ENCODE measurements at places on chromosomes 5 and 9.
A peak's percentile ranks its signal among the peaks of the same experiment; 100 is the strongest.

DNA sequence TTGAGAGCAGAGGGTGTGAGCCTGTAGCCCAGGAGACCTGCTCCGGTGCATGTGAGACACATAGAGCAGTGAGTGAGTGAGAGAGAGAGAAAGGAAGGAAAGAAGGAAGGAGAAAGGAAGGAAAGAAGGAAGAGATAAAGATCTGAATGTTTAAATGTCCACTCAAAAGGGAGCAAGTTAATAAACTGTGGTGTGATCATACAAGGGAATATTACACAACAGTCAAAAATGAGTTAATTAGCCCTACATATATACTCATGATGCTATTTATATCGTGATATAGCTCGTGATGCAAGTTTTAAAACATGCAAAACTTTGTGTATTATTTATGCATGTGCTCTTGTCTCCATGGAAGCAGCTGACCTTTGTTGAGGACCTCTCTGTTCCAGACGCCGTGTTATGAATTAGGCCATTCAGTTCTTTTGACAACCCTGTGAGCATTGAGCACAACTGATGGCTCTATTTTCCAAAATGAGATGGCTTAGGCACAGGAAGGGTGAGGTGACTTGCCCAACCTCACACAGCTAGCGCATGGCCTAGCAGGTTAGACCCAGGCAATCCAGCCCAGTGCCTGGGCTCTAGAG is 70.6 kb downstream of the HMCN2 start:
- DNase-seq = no peak

DNA sequence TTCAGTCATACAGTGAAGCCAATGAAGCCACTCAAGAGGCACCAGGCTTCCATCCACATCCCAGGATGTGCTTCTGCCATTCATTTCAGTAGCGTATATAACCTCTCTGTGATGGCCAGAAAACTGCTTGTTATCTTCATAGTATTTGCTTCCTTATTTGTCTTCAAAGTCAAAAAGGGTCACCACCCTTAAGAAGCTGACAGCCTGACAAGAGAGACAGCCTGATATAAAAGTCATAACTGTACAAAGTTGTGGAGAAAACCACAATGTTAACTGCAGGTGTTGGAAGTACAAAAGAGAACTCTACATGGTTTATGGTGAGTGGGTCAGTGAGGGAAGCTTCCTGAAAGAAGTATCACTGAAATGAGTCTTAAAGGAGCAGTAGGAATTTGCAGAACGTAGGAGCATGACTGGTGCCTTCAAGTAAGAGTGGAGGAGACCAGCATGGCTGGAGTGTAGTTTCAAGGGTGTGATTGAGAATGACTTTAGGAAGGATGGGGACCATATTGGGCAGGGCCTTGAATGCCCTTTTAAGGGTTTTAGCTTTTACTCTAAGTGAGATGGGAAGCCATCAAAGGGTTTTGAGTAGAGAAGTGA is 33.7 kb downstream of the NIM1K start:
- DNase-seq = no peak

GRCh38 chr9:136455043-136456002 is 15.7 kb upstream of the INPP5E start:
- no peak for DNase-seq

DNA sequence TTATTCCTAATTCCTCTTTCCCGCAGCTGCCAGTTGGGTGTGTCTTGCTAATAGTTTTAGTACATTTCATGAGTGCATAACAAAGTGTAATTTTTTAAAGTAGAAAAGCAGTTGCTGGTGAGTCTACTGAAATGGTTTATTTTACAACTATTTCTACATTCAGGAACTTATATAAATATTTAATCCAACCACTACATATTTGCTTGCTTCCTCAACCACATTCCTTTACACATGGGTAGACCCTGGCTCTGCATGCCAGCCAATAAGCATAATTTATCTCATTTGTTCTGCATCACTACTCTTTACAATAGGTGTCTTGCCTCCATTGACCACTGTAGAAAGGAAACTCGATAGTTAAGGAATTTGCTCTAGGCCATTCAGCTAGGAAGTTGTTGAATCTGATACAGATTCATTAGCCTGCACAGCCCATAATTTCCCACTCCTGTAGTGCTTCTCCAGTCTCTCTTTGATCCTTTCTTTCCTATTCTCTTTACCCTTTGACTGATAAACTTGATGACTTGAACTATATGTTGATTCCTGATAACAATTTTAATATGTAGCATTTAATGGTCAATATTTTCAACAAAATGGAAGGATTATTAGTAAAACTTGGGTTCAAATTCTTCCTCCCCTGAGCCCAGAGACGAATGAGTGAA is 342.5 kb upstream of the ACTBL2 start:
- peak; percentile 7 for DNase-seq

GRCh38 chr5:88818296-88818695 is 64.7 kb downstream of the MEF2C start:
- no peak for DNase-seq

GRCh38 chr5:170474489-170475274 is 29.1 kb upstream of the KCNIP1 start:
- DNase-seq = no peak

GRCh38 chr5:6086871-6087270 is 291.5 kb downstream of the MED10 start:
- no peak for DNase-seq

DNA sequence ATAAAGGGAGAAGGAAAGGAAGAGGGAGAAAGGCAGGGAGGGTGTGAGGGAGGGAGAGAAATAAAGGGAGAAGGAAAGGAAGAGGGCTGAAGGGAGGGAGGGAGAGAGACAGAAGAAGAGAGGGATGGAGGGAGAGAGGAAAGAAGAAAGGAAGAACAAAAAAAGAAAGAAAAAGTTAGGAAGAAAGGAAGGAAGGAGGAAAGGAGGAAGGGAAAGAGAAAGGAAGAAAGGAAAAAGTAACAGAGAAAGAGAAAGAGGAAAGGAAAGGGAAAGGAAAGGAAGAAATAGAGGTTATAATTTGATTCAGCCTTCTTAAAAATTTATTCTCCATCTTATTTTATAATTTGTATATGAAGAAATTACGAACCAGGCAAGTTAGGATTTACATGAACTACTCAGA is 836.6 kb upstream of the C9orf72 start:
- DNase-seq = no peak

GRCh38 chr5:20020247-20020646 is 32.2 kb upstream of the CDH18 start:
- no peak for DNase-seq

DNA sequence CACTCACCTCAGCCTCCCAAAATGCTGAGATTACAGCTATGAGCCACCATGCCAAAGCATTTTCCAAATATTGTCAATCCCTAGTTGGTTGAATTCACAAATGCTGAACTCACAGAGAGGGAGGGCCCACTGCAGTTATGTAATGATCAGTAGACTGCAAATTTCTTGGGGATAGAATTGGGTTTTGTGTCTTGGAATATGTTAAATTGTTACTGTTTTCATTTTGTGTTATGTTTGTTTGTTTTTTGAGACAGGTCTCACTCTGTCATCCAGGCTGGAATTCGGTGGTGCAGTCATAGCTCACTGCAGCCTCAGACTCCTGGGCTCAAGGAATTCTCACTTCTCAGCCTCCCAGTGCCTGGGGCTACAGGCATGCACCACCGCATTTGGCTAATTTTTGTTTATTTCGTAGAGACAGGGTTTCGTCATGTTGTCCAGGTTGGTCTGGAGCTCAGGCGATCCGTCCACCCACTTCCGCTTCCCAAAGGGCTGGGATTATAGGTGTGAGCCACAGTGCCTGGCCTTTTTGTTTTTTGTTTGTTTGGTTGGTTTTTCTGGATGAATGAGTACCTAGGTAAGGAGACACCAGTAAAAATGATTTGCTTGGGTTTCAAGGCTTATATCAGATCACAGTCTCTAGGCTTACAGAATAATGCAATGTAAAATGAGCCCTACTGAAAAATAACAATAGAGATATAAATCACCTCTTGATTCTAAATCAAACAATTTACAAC is 31.5 kb upstream of the LMNB1 start:
- DNase-seq = no peak

DNA sequence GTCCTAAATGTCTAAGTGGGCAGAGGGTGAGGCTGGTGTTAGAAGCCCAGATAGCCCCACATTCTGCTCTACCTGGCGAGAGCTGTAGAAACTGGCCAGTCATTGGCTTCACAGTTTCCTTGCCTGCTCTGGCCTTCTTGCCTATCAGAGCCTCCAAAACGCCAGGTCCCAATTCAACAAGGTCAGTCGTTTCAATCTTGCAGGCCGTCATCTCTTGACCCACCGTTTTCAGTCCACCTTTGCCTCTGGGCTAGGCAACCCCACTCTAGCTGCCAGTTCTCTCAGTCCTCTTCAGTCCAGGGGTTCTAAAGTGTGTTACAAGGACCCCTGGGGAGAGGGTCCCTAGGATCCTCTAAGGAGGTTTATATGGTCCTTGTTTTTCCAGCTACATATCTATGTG is 20.0 kb upstream of the TIFAB start:
- DNase-seq = no peak

GRCh38 chr5:171477101-171477500 is 57.7 kb downstream of the FGF18 start:
- no peak for DNase-seq

DNA sequence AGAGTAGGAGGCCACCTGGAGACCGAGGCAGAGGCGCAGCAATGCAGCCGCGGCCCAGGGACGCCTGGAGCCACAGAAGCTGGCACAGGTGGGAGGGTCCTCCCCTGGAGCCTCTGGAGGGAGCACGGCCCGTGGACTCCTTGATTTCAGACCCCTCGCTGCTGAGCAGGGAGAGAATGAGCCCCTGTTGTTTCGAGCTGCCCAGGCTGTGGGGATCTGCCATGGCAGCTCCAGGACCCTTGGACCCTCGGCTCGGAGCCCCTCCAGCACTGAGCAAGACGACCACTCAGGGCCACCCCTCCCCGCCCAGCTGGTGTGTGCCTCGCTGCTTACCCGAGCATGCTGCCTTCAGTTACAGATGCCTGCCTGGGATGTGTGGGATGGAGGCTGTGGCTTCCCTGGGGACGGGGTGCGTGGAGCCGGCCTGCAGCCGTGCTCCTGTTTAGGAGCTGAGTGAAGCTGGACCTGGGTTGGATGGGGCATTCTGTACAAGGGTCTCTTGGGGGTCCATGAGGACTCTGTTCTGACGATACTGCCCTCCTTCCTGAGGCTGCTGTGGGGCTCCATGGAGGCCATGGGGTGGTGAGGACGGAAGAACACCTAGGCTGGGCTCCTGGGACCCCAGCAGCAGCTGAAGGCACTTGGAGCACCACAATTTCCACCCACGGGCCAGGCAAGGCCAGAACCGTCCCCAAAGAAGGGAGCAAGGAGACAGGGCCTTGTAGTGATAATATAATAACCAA is 115.1 kb upstream of the LPCAT1 start:
- DNase-seq = no peak

- no peak for DNase-seq
Observed at GRCh38 chr9:99605016-99605743, 216.5 kb upstream of the NR4A3 start.

DNA sequence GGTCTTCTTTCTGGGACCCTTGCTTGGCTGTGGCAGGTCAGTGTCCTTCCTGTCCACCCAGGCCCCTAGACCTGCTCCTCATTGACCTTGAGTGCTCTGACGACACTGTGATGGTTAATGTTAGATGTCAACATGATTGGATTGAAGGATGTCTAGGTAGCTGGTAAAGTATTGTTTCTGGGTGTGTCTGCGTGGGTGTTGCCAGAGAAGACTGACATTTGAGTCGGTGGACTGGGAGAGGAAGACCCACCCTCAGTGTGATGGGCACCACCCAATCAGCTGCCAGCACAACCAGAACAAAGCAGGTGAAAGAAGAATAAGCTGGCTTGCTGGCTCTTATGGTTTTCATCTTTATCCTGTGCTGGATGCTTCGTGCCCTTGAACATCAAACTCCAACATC is 74.5 kb downstream of the CFAP90 start:
- DNase-seq = no peak

GRCh38 chr5:176646049-176646706 is 1.1 kb upstream of the TSPAN17 start:
- DNase-seq = no peak

- no peak for DNase-seq
Observed at GRCh38 chr5:1732945-1733344, 66.7 kb downstream of the MRPL36 start.

DNA sequence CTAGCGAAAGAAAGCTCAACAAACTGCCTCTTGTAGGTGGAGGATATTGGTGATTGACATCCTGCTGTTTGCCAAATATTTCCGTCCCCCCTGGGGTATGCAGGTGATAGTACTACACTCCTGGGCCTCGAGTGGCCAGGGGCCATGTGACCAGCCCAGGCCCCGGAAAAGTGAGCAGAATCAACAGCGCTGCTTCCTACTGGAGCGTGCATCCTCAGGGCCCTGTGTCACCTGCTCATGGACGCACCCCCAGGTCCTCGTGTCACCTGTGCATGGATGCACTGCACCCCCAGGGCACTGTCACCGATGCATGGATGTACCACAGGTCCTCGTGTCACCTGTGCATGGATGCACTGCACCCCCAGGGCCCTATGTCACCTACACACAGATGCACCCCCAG is 43.8 kb downstream of the ADAMTS16 start:
- DNase-seq = no peak

DNA sequence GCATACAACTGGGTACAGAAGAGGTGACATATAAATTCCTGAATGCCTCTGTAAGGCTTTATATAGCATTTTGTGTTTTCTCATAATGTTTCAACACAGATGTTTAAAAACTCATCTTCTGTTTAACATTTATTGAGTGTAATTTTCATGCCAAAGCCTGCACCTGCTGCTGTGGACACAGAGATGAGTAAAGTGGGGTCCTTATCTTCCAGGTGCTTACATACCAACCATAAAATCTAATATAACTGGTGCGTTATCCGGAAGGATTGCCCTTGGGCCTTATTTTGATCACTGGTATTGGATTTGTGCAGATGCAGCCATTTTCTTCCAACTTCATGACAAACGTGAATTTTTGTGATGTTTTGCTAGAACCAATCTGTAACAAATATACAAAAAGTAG is 222.3 kb downstream of the DMRT2 start:
- no peak for DNase-seq

DNA sequence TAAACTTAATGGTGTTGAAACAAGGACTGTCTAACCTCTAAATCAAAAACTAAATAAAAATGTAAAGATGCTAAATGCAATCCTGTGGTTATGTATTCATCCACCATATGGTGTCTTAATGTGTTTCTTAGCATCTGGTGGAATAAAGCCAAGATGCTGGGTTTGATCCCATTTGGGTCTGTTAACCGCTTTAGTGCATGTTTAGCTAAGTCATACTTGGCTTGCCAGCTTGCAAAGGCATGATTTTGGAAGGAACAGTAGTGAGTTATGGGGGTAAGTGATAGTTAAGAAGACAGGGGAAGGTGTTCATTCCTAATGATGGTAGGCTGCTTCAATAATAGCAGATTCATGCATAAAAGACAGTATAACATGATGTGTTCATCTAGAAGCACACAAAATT is 139.0 kb upstream of the SLC27A6 start:
- no peak for DNase-seq

DNA sequence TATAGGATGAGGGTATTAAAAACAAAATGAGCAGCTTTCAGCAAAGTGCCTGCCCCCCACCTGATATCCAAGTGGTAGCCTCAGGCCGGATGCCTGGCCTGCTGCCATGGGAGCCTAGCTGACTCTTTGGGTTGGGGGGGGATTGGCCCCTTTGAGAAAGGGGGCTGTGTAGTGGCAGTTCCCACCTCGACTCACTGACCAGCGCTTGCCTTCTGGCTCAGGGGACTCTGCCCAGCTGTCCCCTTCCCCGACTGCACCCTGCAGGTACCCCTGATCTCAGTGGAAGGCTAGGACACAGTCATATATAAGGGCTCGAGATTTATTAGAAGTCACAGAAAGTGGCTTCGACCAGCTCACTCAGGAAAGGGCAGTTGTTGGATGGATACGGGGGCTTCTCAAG is 1.5 kb upstream of the NEUROG1 start:
- peak; percentile 3 for DNase-seq

GRCh38 chr5:42887575-42887974 is 75.9 kb upstream of the SELENOP start:
- DNase-seq = no peak
